Right cardiac atrium (tissue), 5 donors: ENCODE measurements at places on chromosomes 4 and X. TPM values are rescaled to one million over a fixed set of nuclear protein-coding genes. Genes with fewer than 3 reads are reported as not detected.

Gene MAGED4
- 1.3 TPM for polyA plus RNA-seq

Gene IL1RAPL2
- polyA plus RNA-seq: not detected

Gene EGFL6
- polyA plus RNA-seq: not detected

Gene VGLL1
- polyA plus RNA-seq: not detected

Gene GPR82
- polyA plus RNA-seq: 0.02 TPM

Gene F11
- not detected for polyA plus RNA-seq

DNA sequence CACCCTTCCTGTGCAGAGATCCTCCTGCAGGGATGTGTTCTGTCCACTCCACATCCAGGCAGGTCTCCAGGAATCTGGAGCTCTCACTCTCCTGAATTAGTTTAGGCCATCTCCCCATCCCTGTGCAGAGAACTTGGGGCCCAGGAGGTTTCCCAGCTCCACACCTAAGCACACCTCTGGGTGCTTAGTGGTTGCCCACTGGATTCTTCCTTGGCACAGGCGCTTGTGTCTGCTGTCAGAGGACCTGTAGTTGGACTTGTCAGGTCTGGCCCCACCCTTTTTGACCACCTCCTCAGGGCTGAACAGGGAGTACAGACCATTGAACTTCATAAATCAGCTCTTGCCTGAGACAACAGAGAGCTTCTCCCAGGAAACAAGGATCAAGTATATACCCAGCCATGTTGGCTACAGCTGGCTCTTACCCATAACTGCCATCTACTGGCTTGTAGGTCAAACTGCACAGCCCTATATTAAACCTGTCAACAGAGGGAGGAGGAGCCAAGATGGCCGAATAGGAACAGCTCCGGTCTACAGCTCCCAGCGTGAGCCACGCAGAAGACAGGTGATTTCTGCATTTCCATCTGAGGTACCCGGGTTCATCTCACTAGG is 275.5 kb downstream of the PPARGC1A start:
- DNase-seq: no peak

- DNase-seq: no peak
These were observed 343.0 kb upstream of the CPEB2 start for GRCh38 chr4:14659286-14659685.

GRCh38 chr4:120886191-120886590 is 36.3 kb downstream of the PRDM5 start:
- DNase-seq: no peak

DNA sequence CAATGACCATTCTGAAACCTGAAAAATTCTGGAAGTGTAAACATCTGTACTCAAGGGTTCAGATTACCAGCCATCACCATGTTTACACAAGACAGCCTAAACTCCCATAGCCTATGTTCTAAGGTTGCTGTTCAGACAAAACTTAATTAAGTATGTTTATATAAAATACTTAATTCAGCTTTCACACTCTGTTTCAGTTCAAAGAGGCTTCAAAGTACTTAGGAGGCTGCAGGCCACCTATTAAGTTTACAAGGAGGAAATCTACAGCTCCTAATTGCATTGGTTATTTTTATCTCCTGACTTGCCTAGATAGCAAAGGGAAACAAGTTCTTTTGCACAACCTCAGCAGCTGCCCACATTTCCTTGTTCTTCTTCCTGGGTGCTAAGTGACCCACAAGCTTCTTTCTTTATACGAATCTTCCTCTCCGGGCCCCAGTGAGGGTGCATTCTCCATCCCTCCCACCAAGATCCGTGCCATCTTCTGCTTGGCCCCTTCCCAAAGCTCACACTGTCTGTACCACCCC is 2.0 kb downstream of the GAK start:
- DNase-seq: peak; percentile 26

- no peak for DNase-seq
These were observed 5.9 kb upstream of the SASH3 start for GRCh38 chrX:129773649-129774458.

- no peak for DNase-seq
These were observed 330.8 kb upstream of the KLF3 start for GRCh38 chr4:38333219-38333618.
